ENCODE measurements at places on chromosomes 4 and X. TPM values are rescaled to one million over a fixed set of nuclear protein-coding genes. Genes with fewer than 3 reads are reported as not detected.

- DNase-seq = no peak
Observed at GRCh38 chr4:107258359-107258758, 222.2 kb upstream of the DKK2 start.

The REELD1 gene
- total RNA-seq = not detected

DNA sequence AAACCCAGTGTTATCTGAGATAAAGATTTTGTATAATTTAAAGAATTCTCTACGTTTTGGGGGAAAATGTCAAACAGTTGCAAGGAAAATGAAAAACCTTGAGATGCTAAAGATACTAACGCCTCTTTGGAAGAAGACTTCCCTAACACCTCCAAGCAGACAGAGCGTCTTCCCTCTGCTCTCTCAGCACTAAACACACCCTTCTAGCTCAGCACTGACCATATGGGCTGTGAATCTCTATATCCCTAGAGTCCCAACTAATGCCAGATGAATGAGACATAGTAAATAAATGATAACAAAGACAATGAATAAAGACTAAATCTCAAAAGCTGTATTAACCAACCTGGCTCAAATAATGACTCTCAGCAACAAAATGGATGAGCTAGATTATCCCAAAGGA is 13.3 kb downstream of the FUNDC1 start:
- no peak for DNase-seq

The SERTM2 gene
- not detected for total RNA-seq

The ADH4 gene
- not detected for total RNA-seq

DNA sequence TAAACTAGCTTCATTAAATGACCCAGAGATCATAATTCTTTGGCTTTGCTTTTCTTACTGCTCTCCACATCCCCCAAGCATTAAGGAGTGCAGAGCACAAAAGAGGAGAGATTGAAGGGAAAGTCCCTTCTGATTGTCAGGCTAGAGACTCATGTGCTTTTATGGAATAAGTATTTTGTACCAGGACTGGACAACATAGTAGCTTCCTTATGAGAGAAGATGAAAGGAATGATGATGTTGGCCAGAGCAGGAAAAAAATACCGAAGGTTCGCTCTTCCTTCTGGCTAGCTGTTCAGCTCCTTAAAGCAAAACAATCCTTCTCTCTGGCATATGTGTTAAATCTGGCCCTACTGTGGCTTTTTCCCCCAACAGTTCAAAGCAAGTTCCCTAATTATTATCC is 53.1 kb downstream of the HOPX start:
- DNase-seq = no peak

The P2RY4 gene
- not detected for total RNA-seq

The DIPK2B gene
- total RNA-seq = 88.8 TPM

The VCX2 gene
- total RNA-seq = not detected

GRCh38 chrX:152813206-152813605 is 17.4 kb downstream of the CETN2 start:
- no peak for DNase-seq

The MTCP1 gene
- total RNA-seq = 9.9 TPM

- no peak for DNase-seq
Observed at GRCh38 chr4:41822325-41822724, 73.8 kb upstream of the PHOX2B start.

The LEF1 gene
- total RNA-seq = 0.84 TPM

- peak; percentile 74 for DNase-seq
Observed at GRCh38 chr4:145153181-145153903, 27.0 kb downstream of the OTUD4 start.

The GUCY1A1 gene
- 50.4 TPM for total RNA-seq

DNA sequence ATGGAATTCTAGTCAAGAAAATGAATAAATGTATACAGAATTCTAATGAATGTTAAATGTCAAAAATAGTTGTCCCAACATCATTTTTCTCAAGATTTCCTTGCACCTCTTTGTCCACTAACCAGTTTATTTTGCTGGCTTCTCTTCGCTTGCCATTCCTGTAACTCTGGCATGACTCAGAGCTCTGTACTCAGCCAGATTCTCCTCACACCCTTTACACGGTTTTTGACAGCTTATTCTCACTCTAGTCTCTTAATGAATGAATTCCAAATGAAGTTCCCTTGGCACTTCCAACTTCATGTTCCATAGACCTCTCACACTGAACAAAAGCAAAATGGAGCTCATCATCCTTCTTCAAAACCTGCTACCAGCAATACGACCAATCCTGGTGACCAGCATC is 419.3 kb upstream of the SLIT2 start:
- DNase-seq = no peak

- DNase-seq = no peak
Observed at GRCh38 chrX:107493141-107493540, 43.7 kb downstream of the FRMPD3 start.

DNA sequence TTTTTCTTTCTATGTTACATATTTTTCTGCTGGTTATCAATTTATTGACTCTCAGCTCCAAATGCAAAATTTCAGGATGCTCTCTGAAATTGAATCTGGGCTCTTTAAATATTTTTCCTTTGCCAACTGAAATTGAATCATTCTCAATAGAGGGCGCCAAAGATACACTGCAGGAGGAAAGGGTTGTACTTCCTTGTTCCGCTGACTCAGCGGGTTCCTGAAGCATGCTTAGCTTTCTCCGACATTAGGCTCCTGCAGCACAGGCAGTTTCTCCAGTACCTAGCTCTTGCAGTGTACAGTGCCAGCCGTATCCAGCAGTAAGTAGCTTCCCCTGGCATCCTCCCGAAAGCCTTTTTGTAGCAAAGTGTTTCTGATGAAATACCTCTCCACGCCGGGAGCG is 28.8 kb upstream of the CFAP47 start:
- DNase-seq = peak; percentile 0

- DNase-seq = no peak
Observed at GRCh38 chr4:53088152-53088551, 226.0 kb downstream of the RASL11B start.

- no peak for DNase-seq
Observed at GRCh38 chrX:153423652-153424051, 12.4 kb downstream of the ZFP92 start.

DNA sequence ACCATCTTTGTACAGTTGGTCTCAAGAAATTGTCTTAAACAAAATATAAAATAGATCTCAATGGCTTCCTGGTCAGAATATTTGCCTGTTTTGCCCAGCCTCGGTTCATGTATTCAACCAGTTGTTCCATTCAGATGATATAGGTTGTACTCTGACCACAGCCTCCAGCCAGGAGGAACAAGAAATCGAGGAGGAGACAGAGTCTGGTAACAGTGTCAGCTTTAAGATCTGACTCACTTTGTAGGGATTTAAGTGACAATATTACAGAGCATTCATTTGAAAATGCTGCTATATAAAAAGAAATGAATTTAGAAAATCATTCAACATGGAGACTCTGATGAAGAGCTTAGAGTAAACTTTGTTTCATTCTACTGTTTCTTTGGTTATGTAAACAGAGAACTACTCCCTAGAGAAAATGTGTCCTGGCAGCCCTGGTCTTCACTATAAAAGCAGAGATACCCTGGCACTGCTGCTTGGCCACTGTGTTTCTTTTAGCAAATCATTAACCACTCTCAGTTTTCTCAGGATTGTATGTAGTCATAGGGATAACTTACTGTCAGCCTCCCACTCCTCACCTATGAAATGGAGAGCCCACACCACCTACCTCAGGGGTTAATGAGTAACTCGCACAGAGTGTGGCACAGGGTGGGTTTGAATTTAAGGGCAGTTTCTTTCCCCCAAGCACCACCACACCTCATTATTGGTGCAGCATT is 53.5 kb downstream of the PAGE2 start:
- no peak for DNase-seq

All from dermis blood vessel endothelial cell (primary cell).